HuH-7.5 (cell line): ENCODE measurements at places on chromosomes 6 and 20.

GRCh38 chr6:72413884-72414283, 208.0 kb upstream of the KCNQ5 start:
- no peak for DNase-seq

DNA sequence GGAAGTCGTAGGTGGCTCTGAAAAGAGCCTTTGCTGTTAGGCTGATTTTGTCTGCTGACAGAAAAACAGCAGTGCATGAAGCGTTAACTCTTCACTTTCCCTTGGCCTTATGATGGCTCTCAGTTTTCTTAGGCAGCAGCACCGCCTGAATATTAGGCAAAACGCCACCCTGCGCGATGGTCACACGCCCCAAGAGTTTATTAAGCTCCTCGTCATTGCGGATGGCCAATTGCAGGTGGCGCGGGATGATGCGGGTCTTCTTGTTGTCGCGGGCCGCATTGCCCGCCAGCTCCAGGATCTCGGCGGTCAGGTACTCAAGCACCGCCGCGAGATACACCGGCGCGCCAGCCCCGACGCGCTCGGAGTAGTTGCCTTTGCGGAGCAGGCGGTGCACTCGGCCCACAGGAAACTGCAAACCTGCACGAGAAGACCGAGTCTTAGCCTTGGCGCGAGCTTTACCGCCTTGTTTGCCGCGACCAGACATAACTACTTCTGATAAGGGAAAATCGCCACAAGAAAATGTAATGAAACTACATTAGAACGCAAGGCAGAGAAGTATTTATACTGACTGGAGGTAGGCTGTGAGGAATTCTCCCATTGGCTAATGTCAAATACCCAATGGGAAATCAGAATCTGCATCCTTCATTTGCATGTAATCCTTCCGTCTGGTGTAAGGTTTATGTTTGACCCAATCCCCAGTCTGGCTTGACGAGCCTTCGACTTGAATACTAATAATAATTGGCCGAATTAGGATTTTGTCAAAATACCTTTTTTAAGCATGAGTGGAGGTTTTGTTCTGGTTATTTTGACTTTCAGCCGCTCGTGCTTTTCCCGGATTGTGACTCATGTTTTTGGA, 53.9 kb upstream of the HFE start:
- peak; percentile 73 for DNase-seq

GRCh38 chr6:40610229-40610628, 23.1 kb upstream of the LRFN2 start:
- no peak for DNase-seq

DNA sequence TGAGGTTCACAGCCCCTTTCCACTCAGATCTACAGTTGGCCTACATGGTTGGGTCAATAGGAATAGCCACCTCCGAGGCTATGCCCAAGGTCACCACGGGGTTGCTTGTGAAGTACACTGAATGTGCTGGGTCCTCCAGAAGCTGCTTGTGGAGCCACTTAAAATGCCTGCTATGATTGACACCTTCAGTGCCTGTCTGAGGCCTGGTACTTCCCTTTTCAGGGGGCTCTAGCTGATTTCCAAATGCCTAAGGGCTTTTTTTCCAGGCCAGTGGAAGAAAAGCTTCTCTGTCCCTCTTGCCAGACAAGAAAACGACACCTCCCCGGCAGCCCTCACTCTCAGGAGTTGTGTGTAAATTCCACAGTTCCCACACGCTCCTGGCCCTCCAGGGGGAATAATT, 6.3 kb upstream of the NXT1 start:
- DNase-seq = no peak

DNA sequence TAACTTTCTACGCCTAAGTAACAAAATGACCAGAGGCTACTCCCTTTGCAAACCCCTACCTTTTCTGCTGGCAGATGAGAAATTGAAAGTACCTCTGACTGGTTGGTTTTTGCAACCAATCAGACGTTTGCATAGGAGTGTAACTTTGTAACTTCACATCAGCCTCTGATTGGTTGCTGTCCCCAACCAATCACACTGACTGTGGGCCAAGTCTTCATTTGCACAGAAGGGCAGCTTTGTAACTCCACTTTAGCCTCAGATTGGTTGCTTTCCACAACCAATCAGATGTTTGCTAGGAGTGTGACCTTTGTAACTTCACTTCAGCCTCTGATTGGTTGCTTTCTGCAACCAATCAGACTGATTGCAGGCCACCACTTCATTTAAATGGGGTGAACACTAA, 89.1 kb downstream of the ME1 start:
- no peak for DNase-seq

DNA sequence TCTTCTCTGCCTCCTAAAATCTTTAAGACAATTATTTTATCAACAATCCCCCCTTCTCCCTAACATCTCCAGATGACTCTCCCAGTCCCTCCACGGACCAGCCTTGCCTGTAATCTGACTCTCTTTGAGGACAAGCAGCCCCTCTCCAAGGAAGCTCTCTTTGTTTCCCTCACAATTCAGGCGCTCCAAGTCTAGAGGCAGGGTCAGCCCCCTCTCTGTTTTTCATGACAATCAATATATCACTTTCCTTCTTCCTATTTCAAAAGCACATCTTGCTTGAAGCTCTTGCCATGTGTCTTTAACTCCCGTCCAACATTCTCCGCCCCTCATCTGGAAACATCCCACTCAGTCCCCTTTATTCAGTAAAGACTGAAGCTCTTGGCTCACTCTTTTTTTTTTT, 393.4 kb upstream of the SULF2 start:
- no peak for DNase-seq

GRCh38 chr6:90472716-90473115, 114.2 kb downstream of the MAP3K7 start:
- DNase-seq = no peak

GRCh38 chr6:85390105-85390728, 59.7 kb upstream of the NT5E start:
- DNase-seq = no peak

DNA sequence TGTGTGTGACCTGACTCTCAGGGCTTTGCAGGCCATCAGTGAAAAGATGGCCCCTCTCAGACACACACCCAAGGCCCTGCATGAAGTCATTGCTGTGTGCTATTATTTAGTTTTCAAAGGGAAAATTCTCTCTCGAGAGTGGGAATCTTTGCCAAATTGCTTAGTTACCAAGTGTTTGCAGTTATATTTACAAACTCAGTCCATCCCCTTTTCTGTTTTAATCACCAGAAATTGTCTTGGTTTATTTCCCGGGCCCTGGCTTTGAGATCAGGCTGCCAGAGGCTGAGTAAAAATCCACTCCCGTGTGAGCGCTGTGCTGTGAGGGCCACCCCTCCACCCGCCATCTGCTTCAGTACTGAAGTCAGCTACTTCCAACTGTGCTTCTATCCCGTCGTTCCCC, 163.1 kb downstream of the SOD2 start:
- no peak for DNase-seq

DNA sequence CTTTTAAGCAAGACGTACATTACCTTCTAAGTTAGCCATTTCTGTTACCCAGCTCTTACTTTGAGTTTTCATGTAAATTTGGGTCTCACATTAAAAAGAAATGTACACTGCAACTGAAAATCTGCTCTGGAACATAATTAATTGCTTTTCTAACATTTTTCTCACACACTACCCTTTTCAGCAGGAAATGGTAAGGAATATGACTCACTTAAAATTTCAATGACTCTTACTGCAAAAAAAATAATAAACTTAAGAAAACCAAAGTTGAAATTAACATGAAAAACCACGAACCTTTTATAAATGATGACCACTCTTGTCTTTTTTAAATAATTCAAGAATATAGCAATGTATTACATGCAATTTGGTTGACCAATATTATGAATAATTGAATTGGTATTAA, 1.3 kb downstream of the CGA start:
- DNase-seq = no peak

- DNase-seq = no peak
Measured at GRCh38 chr6:138267971-138268895, 49.9 kb upstream of the PBOV1 start.

- DNase-seq = peak; percentile 16
Measured at GRCh38 chr6:2103765-2104523, 141.5 kb downstream of the GMDS start.

- DNase-seq = peak; percentile 35
Measured at GRCh38 chr6:71886184-71887005, at the start of gene RIMS1. Gene RIMS1, plus strand, starts transcription at chr6:71886550. Its CDS starts 474 bp downstream, at chr6:71887024.

DNA sequence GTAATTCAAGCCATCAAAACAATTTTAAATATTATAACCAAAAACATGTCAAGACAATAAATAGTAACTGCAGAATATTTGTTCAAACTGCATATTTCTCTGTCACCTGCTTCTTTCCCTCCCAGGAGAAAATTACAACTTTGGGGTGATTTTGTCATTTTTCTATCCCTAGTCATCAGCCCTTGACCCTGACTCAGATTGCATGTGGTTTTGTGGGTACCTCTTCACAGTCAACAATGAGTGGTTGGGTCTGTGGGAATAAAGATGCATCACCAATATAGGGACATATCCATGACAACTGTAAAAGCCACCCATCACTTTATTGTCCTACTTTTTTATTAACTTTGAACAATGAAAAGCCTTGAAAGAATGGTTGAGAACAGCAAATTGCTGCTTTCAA, 7.3 kb downstream of the COL10A1 start:
- DNase-seq = no peak

GRCh38 chr6:74755778-74756177, 450.1 kb downstream of the COL12A1 start:
- DNase-seq = no peak

GRCh38 chr20:64194269-64194668, 30.0 kb downstream of the MYT1 start:
- no peak for DNase-seq

GRCh38 chr6:134240665-134241431, 77.1 kb downstream of the SGK1 start:
- no peak for DNase-seq

DNA sequence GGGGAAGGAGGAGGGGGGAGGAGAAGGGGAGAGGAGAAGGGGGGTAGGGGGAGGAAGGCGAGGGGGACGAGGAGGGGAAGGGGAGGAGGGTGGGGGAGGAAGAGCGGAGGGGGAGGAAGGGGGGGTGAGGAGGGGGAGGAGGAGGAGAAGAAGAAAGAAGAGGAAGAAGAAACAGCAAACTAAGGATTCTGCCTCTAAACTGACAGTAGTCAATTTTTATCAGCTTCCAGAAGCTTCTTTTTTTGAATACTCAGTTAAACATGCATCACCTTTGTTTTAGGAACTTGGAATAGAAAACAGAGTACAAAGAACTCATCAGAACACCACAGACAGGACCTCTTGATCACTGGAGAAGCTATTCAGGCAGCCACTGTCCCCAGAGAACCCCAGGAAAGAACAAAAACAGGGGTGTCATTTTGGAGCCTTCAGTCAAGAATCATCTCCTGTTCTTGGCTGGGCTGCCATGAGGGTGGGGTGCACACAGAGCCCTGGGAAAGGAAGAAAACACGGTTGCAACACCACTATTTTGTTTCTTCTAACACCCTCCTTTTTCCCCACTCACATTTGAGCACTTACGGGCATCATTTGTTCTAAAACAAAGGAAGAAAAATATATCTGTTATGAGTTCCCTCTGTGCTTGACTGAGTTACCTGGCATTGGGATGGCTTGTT, 67.4 kb downstream of the TMEM170B start:
- no peak for DNase-seq

- peak; percentile 96 for DNase-seq
Measured at GRCh38 chr20:31608251-31608945, 3.3 kb downstream of the ID1 start.

DNA sequence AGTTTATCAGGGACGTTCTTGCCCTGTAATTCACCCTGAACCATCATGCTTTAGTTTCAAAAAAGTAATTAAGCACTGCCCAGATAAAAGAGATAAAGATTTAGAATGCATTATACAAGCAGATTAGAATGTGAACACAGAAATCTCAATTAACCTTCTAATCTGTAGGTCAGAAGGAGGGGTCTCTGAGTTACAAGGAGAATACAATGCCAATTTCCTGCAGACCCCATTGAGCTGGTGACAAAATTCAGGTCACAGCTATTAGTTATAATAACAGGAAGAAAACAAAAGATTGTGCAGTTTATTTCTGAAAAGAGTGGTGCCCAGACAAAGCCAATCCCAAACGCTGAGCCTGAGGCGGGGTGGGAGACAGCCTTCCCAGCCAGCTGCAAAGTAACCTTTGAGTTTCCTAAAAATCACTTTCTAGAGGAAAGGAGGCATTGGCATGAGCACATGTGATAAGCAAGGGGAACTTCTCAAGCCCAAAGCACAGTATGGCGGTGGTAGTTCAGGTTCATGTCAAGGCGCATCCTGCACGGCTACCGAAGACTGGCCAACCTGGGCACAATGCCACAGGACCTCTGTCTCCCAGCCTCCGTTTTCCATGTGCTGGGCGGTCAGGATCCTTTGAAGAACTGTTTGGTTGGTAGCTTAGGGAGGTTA, 192.5 kb downstream of the TTLL2 start:
- no peak for DNase-seq

- no peak for DNase-seq
Measured at GRCh38 chr6:9657994-9658393, 756.9 kb downstream of the TFAP2A start.

DNA sequence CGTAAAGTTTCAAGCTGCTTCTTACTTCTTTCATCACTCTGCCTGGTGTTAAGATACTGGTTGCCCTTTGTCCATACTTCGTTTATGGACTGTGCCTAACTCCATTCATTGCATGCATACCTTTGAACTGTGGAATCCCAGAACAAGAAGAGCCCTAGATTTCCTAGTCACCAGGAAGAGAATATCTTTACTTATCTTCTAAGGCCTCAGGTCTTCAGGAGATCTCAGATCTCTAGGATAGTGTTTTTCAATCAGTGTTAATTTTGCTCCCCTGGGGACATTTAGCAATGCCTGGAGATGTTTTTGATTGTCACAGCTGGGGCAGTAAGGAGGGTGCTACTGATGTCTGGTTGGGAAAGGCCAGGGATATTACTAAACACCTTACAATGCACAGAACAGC, 35.5 kb upstream of the GJA1 start:
- no peak for DNase-seq

DNA sequence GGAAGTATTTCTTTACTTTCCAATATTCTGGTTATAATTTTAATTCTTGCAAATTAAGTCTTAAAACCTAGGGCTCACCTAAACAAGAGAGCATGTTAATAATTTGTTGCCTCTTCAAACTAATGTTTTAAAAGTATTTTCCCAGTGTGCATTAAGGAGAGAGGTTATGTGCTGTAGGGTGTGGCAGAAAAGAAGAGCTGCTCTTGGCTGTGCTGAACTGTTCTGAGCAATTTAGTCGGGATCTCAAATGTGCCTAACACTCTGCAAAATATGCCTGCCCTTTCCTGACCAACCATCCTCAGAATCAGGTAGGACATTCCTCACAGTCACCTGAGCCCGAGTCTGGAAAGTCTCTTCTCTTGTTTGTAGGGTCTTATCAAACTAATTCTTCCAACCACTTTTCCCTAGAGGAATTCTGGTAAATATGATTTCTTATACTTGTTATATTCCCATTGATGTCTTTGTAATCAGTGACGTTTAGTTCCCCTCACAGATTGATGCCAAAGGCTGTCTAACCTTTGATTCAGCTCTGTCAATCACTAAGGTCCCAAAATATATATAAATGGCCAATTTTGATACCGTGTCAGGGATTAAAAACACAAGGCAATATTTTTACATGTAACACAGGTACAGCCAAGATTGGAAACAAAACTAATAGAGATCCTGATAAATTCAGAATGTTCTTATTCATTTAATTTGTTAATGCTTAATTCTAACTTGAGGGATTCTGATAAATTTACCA, 298.4 kb downstream of the ADGB start:
- DNase-seq = no peak

- no peak for DNase-seq
Measured at GRCh38 chr20:751761-752160, 16.5 kb downstream of the SLC52A3 start.

- DNase-seq = no peak
Measured at GRCh38 chr20:38272961-38273360, 12.4 kb upstream of the KIAA1755 start.
